ENCODE measurements at places on chromosomes 6 and 20. TPM values are rescaled to one million over a fixed set of nuclear protein-coding genes. Genes with fewer than 3 reads are reported as not detected.
A peak's percentile ranks its signal among the peaks of the same experiment; 100 is the strongest.

DNA sequence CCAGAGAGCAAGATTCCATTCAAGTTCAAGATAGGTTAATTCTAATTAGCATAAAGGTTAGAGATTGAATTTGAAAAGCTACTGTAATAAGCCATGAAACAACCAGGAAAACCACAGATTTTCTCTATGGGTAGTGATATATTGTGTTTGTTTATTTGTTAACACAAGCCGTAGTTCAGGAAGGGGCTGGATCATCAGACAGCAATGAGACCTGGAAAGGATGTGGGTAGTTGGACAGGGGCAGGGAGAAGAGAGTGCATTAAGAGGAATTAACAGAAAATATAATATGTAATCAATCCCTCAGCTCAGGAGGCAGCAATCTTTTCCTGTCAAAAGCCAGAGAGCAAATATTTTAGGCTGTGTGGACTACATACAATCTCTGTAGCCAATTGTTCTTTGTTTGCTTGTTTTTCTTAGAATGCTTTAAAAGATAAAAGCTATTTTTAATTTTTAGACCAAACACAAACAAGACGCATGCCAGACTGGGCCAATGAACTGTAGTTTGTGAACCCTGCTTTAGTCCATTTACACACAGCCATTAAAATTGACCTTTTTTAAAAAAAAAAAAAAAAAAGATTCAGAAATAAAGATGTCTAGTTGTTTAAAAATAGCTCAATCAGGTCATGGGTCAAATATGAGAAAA lies 398.7 kb upstream of the MARCKS start:
- no peak for DNase-seq

DNA sequence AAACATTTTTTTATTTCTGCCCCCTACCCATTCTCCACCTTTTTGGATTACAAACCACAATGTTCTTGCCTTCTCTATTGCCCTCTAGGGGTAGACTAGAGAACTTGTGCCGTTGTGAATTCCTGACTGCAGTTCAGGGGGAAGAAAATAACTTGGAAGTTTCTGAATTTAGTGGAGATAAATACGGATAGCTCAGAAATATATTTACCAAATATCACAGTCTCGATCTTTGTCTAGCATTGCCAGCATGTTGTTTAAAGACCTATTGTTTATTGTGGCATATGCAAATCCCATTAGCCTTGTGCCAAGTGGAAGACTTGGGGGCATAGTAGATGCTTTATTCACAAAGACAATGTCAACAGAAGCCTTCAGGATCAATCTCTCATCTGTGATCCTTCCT lies 154.1 kb upstream of the MMS22L start:
- DNase-seq = no peak

DNA sequence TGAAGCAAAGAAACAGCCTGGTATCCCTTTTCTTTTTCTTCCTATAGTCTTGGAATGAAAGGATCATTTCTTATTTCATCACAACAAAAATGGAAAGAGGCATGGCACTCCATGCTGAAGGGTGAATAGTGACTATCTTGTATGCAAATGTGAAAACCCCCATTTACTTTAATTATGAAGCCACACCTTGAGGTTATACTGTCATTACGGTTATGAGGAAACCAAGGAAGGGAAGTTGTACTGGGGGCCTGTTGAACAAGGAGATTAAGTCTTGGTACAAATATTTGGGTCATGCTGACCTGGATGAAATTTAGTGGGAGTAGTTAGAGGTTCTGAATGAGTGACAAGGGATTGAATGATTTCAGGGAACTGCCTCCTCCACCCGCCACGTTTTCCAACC lies 8.7 kb upstream of the STXBP5 start:
- DNase-seq = no peak

Gene RTN4IP1
- polyA plus RNA-seq = 3.1 TPM

DNA sequence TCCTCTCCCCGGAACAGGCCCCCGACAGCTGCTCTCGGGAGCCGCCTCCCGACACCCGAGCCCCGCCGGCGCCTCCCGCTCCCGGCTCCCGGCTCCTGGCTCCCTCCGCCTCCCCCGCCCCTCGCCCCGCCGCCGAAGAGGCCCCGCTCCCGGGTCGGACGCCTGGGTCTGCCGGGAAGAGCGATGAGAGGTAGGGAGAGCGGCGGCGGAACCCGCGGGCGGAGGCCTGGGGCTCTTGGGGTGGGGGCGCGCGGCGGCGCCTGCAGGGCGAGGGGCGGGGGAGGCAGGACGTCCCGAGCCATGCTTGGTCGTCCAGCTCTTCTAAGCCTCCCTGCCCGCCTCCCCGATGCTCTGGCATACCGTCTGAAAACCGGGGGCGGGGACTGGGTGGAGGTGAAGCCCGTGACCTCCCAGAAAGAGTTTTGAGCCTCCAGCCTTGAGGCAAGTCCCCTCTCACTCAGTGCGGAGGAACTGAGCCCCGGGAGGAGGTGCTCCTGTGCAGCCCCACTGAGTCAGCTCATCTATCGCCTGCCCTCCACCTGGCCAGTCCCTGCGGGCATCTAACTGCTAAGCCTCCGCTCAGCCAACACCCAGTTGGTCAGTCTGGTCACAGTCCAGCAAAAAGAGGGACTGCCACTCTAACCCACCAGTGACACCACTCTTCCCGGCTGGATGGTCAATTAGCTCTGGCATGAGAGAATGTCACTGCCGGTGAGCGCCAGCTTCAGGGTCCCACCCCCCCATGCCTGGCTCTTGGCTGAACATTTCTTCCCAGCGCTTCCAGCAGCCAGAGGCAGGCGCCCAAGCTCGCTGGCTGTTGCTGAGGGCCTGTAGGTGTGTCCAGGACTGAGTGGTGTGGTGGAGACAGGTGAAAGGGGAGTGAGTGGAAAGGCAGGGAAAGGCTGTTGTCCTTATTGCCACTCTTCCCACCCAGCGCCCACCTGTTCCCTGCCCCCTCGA lies 482 bp downstream of the DDR1 start:
- no peak for DNase-seq

GRCh38 chr6:134517145-134517658 lies 199.3 kb upstream of the SGK1 start:
- peak; percentile 26 for DNase-seq

Gene LIN28B
- polyA plus RNA-seq = not detected

GRCh38 chr20:25038591-25039015 lies 19.3 kb downstream of the ACSS1 start:
- DNase-seq = no peak

- DNase-seq = no peak
Observed at GRCh38 chr6:131972741-131973140, 21.6 kb upstream of the CCN2 start.

DNA sequence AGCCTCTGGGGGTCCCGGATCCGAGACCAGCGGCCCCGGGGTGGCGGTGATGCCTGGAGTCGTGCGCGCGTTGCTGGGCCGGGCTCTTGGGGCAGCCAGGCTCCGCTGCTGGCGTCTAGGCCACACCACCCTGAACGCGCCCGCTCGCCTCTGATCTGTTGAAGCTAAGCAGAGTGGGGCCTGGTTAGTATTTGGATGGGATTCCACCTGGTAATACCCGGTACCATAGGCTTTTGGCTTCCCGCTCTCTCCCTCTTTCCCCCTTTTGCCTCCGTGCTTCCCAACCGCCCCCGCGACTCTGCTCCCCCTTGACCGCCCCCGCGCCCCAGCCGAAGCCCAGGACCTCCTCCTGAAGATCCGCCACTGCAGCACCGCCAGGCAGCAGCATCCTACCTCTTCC lies 1383.5 kb upstream of the DEFB115 start:
- DNase-seq = no peak

Gene ZNF311
- 0.74 TPM for polyA plus RNA-seq

DNA sequence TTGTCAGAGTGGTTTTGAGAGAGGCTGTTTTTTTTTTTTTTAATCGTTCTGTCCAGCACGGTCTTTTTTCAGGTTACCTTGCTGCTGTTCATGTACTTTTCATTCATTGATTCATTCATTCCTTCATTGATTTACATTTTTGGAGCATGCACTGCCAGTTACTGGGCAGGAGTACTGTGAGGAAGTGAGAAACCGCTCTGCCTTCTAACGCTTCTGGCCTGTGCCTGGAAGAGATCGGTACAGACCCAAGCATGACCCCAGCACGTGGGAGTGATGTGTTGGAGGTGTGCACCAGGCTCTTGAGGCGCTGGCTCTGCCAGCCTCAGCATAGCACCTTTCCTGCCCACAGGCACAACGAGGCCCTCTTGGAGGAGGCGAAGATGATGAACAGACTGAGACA lies 9.1 kb downstream of the RIPK1 start:
- no peak for DNase-seq

Gene KHDC3L
- not detected for polyA plus RNA-seq

GRCh38 chr6:55212156-55212555 lies 37.8 kb downstream of the HCRTR2 start:
- no peak for DNase-seq

Gene TMC2
- polyA plus RNA-seq = not detected

- DNase-seq = peak; percentile 79
Observed at GRCh38 chr6:136403110-136403980, 113.7 kb upstream of the BCLAF1 start.

- no peak for DNase-seq
Observed at GRCh38 chr6:34680802-34681515, 15.6 kb downstream of the ILRUN start.

DNA sequence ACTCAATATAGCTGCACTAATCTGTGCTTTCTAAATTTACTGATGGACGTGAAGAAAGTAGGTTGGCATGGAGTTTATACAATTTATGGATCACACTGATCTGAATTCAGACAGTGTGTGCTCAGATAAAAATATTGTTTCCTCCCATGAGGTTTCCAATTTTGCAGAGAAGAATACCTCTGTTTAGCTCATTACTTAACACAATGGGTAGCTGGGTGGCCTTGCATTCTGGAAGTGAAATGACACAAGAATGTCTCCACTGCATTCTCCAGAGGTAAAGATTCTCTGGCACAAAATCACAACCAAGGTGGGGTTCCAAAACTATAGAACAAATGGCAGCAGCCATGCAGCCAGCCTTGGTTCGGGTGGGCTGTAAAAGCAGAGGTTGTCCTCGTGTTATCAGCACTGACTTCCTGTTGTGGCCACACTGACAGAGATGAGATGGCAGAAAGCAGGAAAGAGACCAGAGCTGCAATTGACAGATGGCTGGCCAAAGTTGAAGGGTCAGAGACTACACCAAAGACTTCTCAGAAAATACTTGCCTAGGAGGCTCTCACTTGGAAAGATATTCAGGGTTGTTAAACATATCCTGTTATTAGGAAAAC lies 50.2 kb downstream of the HDAC2 start:
- no peak for DNase-seq

DNA sequence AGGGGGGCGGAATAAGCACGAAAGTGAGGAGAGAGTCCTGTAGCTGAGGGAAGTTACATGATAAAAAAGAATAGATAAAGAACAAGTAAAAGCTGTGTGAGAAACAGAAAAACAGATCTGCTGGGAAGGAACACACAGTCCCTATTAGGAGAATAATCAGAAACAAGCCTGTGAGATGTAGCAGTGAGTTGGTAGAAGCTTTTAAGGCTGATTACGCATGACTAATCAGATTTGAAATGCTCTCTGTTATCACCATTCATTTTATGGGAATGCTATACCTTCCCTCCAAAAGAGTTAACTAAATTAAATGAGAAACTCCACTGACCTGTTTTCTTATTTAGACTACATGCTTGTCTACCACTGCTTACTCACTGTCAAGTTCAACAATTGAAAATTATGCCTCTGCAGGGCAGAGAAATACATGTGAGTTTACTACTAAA lies 15.8 kb downstream of the REPS1 start:
- no peak for DNase-seq

- DNase-seq = no peak
Observed at GRCh38 chr6:68468244-68468884, 166.7 kb upstream of the ADGRB3 start.

GRCh38 chr20:58981628-58982364 lies 740 bp downstream of the NELFCD start:
- DNase-seq = no peak

DNA sequence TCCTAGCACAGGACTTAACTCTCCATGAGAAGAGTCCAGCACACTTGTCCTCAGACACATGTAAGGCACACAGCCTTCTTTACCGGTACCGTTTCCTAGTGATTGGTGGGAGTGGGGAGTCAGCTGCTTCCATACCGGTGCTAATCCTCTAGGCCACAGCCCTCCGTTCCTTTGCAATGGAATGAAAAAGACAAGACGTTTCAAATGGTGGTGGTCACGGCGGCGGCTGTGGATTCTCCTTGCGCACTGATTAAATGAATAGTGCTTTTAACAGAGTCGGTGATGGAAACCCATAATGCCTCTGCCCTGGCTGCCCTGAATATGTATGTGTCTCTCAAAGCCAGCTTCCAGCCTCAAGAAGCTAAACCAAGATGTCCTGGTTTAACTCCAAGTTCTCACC lies 34.8 kb upstream of the GABRR1 start:
- DNase-seq = no peak

DNA sequence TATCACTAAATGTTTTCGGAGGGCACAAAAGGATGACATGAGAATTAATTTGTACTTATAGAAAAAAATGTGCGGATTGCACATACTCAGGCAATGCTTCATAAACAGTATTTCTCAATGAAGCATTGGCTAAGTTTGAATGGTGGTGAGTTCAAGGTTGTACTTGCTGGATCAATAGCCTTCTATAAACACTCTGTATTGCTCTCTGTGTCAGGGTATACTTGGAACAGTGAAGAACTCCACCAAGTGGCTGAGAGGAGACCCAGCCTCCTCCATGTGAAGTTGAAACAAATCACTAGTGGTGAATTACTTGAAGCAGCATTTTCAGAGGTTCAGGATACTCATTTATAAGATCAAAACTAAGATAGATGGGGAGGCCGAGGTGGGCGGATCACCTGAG lies 360.6 kb downstream of the RIMS1 start:
- no peak for DNase-seq

Gene SPATS1
- polyA plus RNA-seq = not detected

GRCh38 chr6:40112350-40112749 lies 178.1 kb upstream of the MOCS1 start:
- no peak for DNase-seq

Gene TRDN
- polyA plus RNA-seq = not detected

DNA sequence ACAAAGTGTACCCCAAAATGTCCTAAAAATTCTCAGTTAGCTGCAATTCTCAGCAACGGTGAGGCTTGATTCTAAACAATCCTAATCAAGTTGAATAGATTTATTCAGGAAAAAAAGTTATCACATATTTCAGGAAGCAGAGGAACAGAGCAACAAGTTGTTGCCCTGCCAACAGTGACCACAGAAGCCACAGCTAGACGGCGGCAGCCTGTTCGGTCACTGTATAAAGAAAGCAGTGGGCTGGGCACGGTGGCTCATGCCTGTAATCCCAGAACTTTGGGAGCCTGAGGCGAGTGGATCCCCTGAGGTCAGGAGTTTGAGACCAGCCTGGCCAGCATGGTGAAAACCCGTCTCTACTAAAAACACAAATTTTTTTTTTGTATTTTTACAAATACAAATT lies 171.2 kb upstream of the BMP5 start:
- no peak for DNase-seq

DNA sequence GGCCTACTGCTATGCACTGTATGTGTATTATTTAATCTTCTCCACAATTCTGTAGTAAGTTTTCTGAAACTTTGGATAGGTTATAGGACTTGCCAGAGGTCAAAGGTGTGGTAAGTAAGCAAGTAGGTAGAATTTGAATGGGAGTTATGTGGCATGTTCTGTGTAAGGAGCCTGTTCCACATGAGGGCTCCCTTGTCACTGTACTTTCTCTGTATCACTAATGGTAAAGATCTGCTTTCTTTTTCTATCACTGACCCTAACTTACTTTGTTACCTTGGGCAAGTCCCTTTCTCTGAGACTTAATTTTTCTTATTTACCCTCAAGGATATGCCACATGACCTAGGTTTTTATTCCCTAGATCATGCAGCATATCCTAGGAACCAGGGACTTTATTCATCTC lies 50.3 kb downstream of the EIF2S2 start:
- no peak for DNase-seq

Gene HSPA12B
- polyA plus RNA-seq = not detected

GRCh38 chr6:41707565-41708200 lies 27.7 kb downstream of the TFEB start:
- DNase-seq = no peak

Gene LRFN2
- polyA plus RNA-seq = not detected
